ENCODE measurements at places on chromosomes 12 and 14.

GRCh38 chr12:6535960-6536847 lies 1.9 kb downstream of the GAPDH start:
- peak; percentile 9 for DNase-seq

DNA sequence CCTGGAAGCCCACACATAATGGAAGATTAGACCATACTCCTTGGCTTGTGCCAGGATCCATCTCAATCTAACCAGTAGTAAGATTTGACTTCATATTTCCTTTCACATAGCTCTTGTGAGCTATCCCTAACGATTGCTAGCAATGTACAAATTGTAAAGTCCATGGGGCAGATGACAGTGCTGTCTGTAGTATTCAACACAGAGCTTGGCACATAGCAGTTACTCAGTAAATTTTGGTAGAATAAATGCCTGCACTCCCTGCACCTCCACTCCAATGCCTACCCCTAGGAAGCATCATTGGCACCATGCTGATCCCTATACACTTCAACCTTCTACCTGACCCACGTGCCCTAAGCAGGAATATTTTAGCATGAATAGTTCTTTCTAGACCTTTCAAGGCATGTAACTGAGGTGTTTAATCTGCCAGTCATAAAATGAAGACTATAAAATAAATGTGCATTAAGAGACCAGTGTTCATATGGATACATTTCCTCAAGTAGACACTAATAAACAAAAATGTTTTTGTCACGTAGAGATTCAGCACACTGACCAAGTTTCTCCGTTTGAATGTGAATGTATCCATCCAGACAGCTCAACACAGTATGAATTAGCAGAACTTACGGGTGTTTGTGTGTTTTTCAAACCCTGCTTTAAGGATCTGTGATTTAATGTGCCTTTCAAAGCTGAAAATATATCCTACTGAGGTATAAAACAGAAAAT lies 98.8 kb downstream of the BMP4 start:
- DNase-seq, result no peak

GRCh38 chr12:17017402-17017801 lies 411.4 kb upstream of the LMO3 start:
- DNase-seq, result no peak

- no peak for DNase-seq
These were observed 1.8 kb upstream of the RAB5B start for GRCh38 chr12:55972042-55972441.

DNA sequence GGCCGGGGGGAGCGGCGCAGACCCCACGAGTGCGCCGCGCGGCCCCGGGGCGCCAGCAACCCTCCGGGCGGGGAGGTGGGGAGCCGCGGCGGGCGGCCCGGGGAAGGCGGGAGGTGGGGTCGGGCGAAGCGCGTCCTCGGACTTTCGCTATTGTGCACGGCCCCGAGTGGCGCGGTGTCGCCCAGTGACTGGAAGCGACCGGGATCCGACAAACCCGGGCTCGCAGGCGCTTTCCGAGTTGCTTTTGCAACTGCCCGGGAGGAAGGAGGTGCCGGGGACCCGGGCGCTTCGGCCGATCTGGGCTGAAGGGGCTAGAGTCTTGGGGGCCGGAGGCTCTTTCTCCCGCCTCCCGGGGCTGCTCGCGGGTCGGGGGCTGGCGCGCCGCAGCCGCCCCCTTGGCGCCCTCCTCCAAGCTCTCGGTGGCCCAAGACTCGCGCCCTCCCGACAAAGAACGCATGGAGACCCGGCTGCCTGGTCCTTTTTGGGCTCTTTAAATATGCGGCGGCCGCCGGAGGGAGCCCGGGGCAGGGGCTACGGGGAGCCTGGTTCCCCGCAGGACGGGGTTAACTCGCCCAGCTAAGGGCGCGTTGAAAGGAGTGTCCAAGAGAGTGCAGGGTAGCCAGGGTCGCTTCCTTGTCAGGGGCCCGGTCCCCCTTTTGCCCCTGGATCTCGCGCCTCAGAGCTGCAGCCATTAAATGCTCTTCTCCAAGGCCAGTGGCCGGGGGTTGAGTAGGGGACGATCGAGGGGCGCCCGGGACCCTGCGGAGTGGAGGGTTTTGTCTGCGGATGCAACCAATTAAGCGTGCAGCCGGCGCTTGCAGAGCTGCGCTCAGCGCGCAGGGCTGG lies 1.4 kb downstream of the HMGA2 start:
- DNase-seq, result no peak

DNA sequence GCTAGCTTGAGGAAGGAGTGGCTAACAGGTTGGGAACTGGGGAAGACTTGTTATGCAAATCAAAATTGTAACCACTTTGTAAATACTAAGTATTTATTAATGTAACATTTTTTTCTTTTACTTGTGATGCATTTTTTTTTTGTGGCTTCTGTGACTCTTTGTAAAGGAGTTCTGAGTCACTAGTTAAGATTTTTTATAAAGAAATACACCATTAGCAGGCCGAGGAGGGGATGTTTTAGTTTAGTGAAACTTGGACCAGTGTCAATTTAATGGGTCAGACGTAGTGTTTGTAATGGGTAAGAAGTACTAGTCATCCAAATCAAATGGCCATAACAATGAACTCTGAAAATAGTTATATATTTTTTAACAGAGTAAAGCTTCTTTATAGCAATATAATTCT lies 43.1 kb downstream of the AKAP6 start:
- no peak for DNase-seq

DNA sequence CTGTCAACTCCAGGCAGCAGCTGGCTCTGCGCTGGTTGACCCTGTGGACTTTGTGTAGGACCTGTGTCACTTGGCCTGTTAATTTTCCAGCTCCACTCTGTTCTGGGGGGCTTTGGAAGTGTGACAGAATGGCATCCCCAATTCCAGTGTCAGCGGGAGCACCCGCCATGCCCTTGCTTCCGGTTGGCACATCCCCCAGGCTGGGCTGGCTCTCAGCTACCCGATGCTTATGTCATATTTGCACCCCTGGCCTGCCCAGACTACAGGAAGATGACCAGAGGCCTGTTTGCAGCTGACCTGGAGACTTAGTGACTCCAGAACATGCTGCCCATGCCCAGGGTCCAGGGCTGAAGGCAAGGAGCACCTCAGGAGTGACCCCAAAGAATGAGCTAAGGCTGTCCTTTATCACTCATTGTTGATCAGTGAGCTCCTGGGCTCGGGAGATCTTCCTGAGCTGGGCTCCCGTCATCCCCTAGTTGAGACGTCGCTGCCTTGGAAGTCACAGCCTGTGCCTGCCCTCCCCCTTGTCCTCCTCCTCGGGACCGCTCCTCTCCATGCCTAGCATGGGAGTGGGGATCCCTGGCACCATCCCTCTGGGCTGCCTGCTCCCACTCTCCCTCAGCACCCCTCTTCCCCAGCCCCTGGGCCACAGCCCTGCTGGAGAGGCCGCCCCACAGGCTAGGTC lies 163.4 kb upstream of the RTL1 start:
- DNase-seq, result no peak

DNA sequence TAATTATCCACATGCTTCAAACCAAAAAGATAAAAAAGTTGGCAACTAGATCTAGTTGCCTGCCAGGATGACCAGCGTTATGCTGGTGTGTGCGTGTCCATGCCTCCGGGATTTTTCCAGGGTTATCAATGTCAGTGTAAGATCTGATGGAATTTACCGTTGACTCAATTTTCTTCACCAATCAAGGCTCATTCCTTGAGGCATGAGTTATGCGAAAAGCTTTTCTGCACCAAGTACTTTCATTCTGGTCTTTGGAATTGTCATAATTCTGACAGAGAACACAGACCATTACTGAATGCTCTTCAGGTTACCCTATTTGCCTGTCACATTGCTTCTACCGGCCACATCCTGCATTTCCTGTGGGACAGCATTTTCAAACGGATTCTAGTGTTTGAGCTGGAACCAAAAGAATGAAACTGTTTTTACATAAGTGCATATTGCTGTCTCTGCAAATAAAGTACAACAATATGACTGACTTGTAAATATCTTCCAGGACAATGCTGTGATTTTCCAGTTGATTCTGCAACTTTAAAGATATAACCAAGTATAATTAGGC lies 91.8 kb downstream of the DUSP16 start:
- DNase-seq, result no peak

DNA sequence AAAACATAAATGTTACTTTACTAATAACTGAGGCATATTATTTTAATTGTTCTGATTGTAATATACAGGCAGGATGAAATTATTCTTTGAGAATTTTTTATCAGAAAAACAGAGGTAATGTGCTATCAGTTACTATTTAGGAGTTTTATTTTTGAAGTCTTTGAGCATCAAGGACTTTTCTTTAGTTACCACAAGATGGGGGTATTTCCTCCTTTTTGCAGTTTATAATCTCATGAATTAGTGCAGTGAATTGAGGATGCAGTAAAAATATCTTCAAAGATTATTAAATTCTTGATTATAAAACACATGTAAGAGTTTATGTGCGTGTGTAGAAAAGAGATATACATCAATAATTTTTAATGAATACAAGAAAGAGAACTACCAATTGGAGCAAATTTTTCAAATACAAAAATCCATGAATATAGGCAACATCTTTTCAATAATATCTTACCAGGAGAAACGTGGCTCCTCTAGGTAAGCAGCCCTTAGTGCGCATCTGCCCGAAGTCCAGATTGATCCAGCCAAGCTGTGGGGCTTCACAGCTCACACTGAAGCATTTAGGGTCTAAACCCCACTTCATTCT lies 71.6 kb downstream of the ERGIC2 start:
- no peak for DNase-seq

GRCh38 chr12:102954134-102954533 lies 3.3 kb upstream of the ASCL1 start:
- DNase-seq, result no peak

DNA sequence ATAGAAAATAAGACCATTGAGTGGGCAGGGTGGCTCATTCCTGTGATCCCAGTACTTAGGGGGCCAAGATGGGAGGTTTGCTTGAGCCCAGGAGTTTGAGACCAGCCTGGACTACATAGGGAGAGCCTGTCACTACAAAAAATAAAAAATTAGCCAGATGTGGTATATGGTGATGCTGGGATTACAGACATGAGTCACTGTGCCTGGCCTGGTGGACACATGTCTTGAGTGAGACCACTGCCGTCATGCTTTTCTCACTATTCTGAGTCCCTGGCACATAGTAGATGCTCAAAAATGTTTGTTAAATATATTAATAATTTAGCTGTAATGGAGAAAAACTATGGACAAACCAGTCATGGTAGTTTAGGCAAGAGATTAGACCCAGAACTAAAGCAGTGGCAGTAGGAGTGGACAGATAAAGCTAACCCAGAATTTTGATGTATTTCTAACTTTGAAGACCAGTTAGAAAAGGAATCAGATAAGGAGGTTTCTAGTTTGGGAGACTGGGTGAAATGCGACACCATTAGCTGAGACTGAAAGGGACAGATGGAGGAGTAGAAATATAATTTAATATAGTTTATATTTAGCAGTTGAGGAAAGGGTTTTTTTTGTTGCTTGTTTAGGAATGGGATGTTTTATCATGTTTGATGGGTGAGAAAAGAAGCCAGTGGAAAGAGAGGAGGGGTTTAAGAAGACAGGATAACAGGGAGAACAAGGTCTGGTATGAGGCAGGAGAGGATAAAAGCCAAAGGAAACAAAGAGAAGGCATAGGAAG lies 7.4 kb upstream of the PTGES3 start:
- DNase-seq, result no peak

- DNase-seq, result no peak
These were observed 171.2 kb downstream of the CALM1 start for GRCh38 chr14:90567991-90568390.

GRCh38 chr12:131041216-131041967 lies 87.7 kb downstream of the ADGRD1 start:
- DNase-seq, result no peak

DNA sequence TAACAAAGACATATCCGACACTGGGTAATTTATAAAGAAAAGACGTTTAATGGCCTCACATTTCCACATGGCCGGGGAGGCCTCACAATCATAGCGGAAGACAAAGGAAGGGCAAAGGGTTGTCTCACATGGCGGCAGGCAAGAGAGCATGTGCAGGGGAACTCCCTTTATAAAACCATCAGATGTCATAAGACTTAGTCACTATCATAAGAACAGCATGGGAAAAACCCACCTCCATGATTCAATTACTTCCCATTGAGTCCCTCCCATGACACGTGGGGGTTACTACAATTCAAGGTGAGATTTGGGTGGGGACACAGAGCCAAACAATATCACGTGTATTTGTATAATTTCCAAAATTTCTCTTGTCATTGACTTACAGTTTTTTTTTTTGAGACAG lies 5.5 kb upstream of the LMNTD1 start:
- no peak for DNase-seq

DNA sequence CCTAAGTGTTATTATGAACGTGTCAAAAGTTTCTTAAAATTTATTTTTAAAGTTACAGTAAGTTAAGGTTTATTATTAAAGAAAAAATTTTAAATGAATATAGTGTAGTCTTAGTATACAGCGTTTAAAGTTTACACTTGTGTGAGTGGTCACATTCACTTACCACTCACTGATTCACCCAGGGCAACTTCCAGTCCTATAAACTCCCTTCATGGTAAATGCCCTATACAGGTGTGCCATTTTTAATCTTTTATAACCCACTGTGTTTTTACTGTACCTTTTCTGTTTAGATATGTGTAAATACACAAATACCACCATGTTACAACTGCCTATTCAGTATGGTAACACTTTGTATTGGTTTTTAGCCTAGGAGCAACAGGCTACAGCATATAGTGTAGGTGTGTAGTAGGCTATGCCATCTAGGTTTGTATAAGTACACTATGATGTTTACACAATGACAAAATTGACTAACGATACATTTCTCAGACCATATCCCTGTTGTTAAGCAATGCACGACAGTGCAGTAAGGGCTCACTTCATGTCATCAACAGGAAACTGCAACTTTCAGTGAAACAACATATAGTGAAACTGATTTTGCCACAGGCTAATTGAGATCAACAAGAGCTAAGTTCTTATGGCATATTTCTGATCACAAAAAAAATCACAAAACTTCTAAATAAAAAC lies 112.0 kb upstream of the TMCC3 start:
- no peak for DNase-seq

DNA sequence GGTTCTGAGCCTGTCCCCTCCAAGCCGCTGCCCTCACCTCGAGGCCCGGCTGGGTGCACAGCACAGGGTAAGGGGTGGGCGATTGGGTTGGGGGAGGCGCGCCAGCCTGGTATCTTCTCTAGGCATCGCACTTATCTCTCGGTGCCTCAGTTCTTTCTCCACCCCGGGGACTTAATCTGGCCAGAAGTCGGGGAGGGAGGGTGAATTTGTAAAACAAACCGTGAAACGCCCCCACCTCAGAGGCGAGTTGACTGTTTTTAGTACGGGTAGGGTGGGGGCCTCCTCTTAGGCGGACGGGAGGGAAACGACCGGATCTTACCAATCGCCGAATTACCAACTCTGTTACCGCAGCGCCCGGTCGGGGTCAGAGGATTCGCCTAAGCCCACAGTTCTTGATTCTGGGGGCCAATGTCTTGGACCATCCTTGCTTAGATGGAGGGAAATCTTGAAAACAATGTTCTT lies 1.4 kb upstream of the TBX3 start:
- no peak for DNase-seq

- DNase-seq, result no peak
These were observed 113.6 kb downstream of the NUAK1 start for GRCh38 chr12:106025129-106025528.

DNA sequence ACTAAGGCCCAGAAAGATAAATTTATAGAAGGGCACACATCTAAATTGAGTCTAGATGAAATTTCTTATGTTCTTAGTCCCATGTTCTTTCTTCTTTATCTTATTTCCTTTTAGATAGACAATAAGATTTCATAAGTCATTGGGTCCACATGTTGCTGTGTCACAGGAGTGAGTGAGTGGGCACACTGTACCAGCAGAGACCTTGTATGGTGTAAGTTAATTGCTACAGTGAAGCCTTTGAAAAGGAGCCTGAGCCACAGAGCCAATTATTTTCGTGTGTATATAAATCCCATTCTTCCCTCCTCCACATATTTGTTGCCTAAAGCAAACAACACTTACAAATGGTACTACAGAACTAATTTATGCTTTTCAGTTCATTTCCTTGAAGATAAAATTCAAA lies 79.1 kb downstream of the GRIP1 start:
- DNase-seq, result no peak

Measured in activated effector memory CD4-positive, alpha-beta T cell treated with Interleukin-2 at 50 U/mL for 16 hours (primary cell).